NB4 (cell line): ENCODE measurements at places on chromosomes 12 and 14.

DNA sequence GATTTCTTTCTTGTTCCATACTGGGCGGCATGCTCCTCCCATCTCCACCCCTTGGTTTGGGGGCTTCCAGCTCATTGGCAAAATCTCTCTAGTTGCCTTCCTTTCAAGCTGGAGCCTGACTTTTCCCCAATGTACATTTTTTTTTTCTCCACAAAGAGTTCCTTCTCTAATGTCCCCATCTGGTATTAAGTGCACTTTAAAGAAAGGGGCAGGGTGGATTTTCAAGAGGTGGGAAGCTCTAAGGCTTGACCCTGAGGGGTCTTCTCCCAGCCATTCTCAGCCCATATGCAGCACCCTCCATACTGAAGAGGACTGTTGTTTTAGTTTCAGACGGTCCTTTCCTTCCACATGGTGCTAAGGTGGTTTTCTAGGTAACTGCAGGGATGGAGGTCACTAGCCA lies 5.8 kb upstream of the PIP4K2C start:
- DNase-seq = no peak

GRCh38 chr12:20370014-20370386 lies 1.7 kb downstream of the PDE3A start:
- no peak for DNase-seq

DNA sequence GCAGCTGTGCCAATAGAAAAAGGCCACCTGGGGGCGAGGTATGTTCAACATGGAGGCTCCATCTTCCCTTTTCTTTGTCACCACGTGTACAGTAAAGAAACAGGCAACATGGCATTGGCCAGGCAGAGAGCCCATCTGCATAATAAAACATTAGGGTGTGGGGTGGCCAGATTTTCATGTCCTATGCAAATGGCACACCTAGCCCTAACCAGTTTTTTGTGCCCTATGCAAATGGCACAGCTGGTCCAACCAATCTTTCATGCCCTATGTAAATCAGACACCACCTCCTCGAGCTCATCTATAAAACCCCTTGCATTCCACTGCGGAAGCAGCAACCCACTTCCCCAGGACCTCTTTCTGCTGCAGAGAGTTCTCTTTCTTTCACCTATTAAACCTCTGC lies 149.1 kb upstream of the RGS6 start:
- DNase-seq = no peak

DNA sequence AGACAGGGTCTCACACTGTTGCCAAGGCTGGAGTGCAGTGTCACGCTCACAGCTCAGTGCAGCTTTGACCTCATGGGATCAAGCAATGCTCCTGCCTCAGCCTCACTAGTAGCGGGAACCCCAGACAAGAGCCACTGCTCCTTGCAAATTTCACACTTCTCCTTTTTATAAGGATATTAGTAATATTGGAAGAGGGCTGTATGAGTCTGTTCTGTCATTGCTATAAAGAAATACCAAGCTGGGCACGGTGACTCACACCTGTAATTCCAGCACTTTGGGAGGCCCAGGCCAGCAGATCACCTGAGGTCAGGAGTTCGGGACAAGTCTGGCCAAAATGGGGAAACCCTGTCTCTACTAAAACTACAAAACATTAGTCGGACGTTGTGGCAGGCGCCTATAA lies 12.9 kb upstream of the ORAI1 start:
- DNase-seq = no peak

GRCh38 chr12:42140901-42141300 lies 3.8 kb downstream of the GXYLT1 start:
- no peak for DNase-seq

GRCh38 chr12:128684352-128684751 lies 139.4 kb downstream of the SLC15A4 start:
- no peak for DNase-seq

- no peak for DNase-seq
Observed at GRCh38 chr12:41605545-41606305, 417.6 kb downstream of the PDZRN4 start.

GRCh38 chr12:44511289-44511688 lies 364.8 kb downstream of the NELL2 start:
- no peak for DNase-seq

- DNase-seq = no peak
Observed at GRCh38 chr14:74563233-74563585, 48.8 kb downstream of the LTBP2 start.

DNA sequence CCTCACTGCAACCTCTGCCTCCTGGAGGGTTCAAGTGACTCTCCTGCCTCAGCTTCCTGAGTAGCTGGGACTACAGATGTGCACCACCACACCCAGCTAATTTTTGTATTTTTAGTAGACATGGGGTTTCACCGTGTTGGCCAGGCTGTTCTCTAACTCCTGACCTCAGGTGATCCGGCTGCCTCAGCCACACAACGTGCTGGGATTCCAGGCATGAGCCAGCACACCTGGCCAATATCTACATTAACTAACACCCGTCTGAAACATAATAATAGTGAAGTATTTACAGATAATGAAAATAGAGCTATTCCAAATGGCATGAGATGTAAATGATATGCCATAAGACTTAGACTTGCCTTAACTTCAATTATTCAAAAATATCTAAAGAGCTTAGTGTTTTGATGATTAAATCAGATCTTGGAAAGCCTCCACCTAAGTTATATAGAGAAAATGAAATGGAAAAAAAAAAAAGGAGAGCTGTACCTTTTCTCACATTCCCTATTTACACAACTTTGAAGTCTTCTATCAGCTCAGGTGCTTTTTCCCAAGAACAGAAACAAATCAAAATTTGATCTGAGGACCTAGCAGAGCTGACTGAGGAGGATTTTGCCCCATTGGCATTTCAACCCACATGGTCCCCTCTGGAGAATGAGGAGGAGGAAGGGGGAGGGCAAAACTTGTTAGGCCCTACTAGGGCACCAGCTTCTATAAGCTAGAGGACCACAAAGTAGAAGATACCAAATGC lies 309.2 kb downstream of the PRKD1 start:
- DNase-seq = no peak

DNA sequence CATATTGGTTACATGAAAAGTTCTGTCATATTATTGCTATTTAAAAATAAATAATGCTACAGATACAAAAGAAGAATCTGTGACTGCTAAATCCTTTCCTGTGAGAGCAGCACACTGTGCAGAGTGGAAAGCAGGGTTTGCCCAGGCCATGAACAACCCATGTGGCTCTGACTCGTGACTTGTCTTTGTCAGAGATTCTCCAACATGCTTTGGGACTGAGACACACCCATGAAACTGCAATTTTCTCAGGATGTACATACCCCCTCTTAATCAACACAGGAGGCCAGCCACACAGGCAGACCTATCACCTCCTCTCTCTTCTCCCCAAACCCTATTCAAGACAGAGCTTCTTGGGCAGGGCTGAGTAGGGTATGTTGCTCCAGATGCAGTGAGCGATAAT lies 96.8 kb upstream of the NTF3 start:
- DNase-seq = no peak

DNA sequence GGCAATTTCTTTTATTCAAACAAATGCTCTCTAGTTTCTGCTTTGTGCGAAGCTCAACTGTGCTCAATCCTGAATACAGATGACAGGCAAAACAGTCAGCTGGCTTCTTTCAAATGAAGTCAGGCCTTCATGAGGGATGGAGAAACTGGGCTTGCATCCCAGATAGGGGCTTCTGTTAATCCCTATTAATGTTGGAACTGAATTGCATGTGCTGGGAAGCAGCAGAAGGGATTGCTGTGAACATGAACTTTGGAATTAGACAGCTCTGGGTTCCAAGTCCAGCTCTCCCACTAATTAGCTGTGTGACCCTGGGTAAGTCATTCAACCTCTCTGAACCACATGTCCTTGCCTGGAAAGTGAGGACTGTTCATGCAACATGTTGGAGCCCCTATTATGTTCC lies 21.1 kb upstream of the CORO1C start:
- DNase-seq = no peak

GRCh38 chr14:37045340-37046061 lies 126.9 kb downstream of the SLC25A21 start:
- DNase-seq = no peak

DNA sequence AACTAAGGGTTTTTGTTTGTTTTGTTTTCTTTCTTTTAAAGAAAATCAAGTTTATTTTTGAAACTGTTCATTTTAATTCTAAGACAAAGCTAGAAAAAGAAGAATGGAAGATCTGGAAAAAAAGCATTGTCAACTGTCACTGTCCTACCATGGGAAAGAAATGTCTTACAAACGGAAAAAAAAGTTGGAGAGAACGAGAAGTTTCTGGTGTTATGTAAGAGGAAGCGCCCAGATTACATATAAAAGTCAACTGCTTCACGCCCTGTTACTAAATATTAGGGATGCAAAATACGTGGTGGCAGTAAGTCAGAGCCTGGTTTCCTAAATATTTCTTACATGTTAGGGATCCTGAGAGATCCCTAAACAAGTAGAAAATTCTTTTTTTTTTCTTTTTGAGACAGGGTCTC lies 14.3 kb upstream of the FBXL14 start:
- DNase-seq = peak; percentile 48

DNA sequence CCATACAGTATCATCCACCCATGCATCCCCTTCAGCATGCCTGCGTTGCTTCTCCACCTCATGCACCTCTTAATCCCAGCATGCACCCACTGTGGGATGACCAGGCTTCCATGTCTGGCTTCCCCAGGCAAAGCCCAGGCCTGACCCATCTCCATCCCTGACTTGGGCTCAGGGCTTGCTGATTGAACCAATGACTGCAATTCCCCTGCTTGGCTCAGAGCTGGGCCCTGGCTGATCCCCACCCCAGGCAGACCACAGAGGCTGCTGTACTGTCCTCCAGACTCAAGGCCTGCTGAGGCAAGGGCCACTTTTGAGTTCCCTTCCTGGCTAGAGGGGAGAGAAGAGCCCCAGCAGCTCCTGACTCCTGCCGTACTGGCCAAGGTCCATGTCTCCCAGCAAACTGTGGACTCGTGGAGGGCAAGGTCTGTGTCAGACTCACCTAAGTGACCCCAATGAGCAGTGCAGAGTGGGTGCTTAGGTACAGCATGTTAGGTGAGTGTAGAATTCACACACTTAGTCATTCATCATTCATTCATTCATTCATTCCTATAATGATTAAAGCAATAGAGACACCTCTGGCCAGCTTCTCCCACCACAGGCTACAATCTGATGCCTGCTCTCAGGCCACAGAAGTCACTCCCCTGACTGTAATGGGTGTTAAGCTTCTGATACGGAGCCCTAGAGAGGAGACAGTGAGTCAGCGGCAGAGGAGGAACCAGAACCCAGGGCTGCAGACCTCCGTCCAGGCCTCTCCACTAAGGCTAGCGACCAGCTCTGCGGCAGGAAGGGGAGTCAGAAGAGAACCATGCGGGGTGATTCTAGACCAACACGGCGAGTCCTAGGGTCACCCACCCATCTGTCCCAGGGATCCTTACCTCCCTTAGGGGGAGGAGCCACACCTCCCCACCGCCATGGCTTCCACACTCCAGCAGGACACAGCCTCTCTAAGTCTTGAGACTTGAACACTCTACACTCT lies 2.9 kb downstream of the BEGAIN start:
- peak; percentile 35 for DNase-seq

DNA sequence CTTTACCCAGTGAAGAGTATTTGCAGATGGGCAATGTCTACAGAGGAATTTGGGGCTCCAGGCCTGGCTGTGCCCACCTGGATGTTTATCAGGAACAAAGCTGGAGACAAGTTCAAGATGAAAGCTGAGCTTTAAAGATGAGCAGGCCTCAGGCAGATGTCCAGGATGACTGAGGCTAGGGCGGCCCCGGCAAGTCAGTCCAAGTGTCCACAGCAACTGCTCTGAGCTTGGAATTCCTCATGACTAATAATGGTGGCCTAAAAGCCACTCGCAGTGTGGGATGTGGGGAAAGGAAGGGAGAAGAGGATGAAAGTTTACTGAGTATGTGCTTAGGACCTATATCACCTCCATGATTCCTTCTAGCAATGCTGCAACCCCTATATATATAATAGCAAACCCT lies 128.2 kb upstream of the NOS1 start:
- DNase-seq = no peak

DNA sequence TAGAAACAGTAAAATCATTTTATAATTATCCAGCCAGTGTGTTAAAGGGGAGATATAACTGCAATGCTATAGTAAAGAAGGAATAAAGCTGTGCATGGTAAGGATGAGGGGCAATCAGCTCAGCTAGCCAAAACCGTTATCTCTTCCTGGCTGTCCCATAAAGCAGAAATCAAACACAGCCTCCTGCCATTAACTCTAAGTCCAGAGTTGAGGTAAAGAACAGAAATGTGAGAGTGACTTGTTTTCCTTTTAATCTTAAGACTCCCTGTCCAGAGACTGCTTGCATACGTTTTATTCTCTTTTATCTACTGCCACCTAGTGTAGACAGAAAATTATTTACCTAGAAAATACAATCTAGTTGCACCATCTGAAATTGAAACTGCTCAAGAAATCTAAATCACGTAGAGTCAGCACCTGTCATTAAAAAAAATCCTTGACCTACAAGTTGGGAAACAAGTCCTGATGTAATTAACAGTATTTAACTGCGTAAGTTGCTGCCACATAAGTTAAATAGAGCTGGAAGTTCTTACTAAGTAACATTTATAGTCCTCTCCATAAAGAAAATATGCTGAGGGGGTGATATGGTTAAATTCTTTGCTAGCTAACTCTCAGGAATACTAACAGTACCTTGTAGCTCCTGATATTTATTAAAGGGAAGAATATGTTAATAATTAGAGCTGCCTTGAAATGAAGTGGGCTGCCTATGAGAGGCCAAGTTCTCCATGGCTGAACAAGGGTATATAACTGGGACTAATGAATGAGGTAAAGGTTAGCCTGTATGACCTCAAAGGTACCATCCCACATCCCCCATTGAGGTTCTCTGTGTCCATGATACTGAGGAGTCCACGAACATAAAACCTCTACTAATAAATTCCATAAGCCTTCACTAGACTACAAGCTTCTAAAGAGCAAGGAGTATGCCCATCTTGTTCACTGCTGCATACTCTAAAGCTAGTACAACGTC lies 62.7 kb downstream of the GALNT4 start:
- peak; percentile 84 for DNase-seq

DNA sequence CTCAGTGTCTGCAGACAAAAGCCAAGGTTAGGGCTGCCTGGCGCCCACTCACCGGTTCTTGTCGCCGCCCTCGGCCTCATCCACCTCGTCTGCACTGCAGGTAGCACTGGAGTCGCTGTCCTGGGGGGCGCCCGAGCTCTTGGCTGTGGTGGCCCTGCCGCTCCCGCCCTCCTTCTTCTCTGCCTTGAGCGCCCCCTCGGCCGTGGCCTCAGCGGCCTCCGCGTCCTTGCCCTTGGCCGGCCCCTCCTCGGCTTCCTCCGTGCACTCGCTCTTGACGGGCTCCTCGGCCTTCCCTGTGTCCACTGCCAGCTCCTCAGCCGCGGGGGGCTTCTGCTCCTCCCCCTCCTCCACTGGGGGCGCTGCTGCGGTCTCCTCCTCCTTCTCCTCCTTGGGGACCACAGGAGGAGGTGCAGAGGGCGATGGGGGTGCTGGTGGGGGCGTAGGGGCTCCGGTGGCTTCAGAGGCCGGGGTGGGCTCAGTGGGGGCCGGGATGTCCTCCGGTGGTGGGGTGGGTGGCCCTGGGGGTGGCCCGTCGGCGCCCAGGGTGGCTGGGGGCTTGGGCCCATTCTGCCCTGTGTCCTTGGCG lies 77.2 kb downstream of the RFLNA start:
- DNase-seq = no peak
